Hematopoietic multipotent progenitor cell (in vitro differentiated cells): ENCODE measurements at places on chromosomes 13 and 19.

DNA sequence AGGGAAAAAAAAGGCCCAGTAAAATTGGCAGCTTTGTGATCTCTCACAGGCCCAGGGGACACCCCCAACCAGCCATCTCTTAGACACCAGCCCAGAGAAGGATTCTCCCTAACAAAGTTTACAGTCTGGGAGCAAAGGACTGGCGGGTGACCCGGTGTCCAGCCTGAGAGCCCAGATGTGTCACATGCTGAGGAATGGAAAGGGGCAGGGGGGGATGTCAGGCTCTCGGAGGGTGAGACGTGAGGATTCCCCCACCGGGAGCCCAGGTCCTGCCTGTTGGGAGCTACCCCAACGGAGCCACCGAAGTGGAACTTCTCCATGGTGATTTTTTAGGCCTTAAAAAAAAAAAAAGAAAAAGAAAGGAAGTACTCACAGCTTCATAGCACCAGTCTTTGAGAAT, 4.8 kb upstream of the CTXN1 start:
- no peak for DNase-seq

- DNase-seq: no peak
Measured at GRCh38 chr19:46622118-46622446, 2.8 kb downstream of the PTGIR start.

DNA sequence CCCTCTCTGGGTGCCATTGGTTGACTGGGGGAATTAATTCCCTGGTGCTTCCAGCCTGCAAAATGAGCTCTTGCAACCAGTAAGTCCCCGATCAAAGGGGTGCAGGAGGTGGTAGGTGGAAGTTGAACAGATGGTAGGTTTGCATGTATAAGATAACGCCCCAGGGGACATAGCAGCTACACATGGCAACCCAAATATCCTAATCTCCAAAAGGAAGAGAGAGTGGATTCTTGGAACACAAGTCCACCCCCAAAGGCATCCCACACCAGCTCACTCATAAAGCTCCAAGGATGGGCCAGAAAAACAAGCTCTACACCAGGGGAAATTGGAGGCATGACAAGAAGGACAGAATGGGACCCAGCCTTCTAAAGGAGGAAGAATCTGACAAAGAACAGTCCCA, 4.8 kb downstream of the CD209 start:
- no peak for DNase-seq

GRCh38 chr13:114167426-114167825, 11.6 kb upstream of the CFAP97D2 start:
- peak; percentile 79 for DNase-seq

DNA sequence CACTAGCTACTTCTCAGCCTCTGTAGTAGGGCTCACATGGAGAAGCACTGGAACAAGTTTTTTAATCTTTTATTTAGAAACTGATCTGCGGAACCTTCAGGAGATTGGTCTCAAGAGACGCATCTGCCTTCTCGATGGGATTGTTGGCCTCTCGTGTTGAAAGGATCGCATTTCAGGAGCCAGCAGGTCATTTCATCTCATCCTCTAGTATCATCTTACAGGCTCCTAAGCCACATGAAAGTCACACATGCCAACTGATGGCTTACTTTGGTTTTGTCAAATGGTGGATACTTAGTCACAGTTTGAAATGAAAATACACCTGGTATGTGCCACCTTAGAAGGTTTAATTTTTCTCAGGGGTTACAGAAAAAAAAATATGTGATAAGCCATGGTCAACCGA, 1703.6 kb downstream of the EFNB2 start:
- no peak for DNase-seq
